ENCODE measurements at places on chromosomes 2 and 18. TPM values are rescaled to one million over a fixed set of nuclear protein-coding genes. Genes with fewer than 3 reads are reported as not detected.

DNA sequence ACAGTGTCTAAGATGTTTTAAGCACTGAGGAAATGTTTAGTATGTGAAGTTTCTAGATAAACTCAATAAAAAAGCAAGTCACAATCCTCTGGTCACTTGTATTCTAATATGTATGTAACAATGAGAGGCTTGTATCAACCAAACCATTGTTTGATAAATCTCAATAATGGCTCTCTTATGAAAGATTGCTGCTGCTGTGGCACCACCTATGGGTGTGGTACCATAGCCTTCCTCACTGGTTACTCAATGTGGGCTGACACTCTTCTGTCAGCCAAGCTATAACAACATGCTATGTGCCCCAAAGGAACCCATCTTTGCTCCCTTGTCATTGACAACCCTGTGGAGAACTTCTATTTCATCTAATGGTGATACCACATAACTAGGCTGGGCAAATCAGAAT is 12.6 kb upstream of the RAB1A start:
- H3K27me3 ChIP-seq, result peaks cover 4% of the 10 kb centered on the region
- peaks cover 2% of the 10 kb centered on the region for H3K4me1 ChIP-seq
- H3K4me3 ChIP-seq, result no peak overlapping the region
- no peak for DNase-seq
- H3K36me3 ChIP-seq, result no peaks in the 10 kb centered on the region

ANKRD62 gene
- not detected for polyA plus RNA-seq

GRCh38 chr2:3784731-3785130 is 81.4 kb downstream of the DCDC2C start:
- H3K36me3 ChIP-seq, result no peaks in the 10 kb centered on the region
- peak overlapping the region; percentile 3 for H3K27ac ChIP-seq
- H3K4me1 ChIP-seq, result peaks cover 10% of the 10 kb centered on the region
- DNase-seq, result no peak
- H3K4me3 ChIP-seq, result no peak overlapping the region

DNA sequence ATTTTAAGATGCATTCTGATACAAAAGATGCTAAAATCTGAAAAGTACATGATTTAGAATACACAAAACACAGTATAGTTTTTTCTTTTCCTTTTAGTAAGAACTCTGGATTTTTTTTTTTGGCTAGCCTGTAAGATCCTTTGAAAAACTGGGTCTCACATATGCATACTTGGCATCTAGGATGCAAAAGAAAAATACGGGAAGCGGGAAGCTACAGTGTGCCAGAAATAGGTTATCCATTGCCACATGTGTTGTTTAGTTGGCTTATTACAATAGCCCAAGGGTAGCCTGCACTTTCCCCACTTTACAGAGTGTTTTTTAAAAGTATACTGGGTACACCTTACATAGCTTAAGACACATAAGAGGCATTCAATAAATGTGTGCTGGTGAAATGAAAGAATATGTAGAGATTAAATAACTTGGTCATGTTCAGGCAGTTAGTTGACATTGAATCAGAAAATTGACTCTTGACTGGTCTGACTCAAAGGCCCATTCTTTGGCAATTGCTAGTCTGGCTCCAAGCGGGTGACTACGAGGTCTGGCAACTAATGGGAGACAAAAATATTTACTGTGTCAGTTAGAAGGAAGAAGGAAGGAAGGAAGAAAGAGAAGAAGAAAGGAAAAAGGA is 286.8 kb upstream of the TRIB2 start:
- no peaks in the 10 kb centered on the region for H3K27me3 ChIP-seq
- peak overlapping the region; percentile 71 for H3K4me3 ChIP-seq
- DNase-seq, result no peak
- H3K36me3 ChIP-seq, result no peaks in the 10 kb centered on the region

DNA sequence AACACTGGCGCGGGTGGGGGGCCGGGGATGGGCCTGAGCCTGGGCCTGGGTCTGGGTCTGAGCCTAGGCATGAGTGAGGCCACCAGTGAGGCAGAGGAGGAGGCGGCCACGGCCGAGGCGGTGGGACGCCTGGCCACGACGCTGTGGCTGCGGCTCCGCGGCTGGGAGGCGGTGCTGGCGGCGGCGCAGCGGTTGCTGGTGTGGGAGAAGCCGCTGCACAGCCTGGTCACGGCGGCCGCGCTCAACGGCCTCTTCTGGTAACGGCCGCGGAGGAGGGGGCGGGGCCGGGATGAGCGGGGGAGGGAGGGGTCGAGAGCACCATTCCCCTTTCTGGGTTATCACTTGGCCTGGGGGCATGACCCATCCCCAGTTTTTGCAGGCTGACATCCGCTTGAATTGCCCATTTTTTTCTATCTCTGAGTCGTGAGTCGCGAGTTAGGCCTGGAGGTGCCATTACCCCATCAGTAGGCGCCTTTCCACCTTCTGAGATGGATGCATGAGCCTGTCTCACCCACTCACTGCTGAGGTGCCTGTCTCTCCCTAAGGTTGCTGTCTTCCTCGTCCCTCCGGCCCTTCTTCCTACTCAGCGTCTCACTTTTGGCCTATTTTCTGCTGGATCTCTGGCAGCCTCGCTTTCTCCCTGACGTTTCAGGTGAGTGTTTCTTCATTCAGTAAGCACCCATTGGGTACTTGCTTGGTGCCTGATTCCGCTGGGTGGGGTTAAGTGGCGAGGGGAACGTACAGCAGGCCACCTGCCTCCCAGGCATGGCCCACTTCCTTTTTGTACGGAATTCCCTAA is 501 bp downstream of the RETREG2 start:
- peak overlapping the region; percentile 96 for H3K4me3 ChIP-seq
- peaks cover 85% of the 10 kb centered on the region for H3K4me1 ChIP-seq
- H3K27me3 ChIP-seq, result no peaks in the 10 kb centered on the region

ADD2 gene
- polyA plus RNA-seq, result 1.8 TPM

All from naive thymus-derived CD8-positive, alpha-beta T cell (primary cell).